Stimulated activated CD8-positive, alpha-beta memory T cell treated with anti-CD3 and anti-CD28 coated beads, Interleukin-2, amount 100 ng/mL, for 48 hours (primary cell): ENCODE measurements at places on chromosomes 13 and 19.

- DNase-seq: no peak
Observed at GRCh38 chr13:111462221-111462764, 141.9 kb downstream of the TEX29 start.

- DNase-seq: no peak
Observed at GRCh38 chr19:16454351-16454918, 17.3 kb downstream of the EPS15L1 start.

DNA sequence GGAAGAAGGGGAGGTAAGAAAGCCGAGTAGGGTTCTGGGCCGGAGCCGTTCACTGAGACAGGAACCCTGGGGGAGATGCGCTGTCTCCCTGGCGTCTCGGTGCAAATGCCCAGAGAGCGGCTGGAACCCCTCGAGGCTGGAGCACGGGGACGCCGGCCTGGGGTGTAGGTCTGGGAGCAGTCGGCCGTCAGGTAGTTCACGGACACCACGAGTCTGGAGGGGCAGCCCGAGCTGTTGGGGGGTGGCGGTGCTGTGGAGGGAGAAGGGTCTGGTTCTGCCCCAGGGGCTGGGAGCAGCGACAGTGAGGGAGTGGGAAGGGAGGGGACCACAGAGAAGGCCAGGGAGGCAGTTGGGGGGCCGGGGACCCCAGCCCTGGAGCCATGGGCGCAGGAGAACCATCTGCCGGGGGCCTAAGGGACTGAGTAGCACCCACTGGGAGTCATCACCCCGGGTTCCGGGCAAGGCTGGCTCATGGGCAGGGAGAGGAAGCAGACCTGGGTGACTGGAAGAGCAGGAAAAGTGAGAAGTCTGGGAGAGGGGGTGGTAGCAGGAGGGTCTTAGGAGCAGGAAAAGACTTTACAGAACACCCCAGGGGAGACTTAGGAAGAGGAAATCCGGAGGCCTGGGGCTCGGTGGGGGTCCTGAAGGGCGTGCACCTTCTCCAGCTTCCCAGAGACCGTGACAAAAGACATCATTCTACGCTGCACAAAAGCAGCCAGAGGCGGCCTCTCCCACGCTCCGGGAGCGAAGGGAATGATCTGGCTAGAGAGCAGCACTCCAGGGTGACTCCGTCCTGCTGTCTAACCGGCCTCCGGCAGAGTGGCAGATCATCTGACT, 173.1 kb upstream of the SOX1 start:
- no peak for DNase-seq

DNA sequence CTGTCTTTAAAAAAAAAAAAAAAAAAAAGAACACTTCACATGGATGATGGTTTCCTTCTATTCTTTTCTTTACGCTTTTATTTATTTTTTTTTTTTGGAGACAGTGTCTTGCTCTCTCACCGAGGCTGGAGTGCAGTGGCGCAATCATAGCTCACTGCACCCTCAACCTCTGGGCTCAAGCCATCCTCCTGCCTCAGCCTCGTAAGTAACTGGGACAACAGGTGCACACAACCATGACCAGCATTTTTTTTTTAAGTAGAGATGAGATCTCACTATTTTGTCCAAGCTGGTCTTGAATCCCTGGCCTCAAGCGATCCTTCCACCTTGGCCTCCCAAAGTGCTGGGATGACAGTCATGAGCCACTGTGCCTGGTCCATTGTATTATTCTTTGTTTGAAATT, 24.3 kb downstream of the ANKRD27 start:
- DNase-seq: no peak

DNA sequence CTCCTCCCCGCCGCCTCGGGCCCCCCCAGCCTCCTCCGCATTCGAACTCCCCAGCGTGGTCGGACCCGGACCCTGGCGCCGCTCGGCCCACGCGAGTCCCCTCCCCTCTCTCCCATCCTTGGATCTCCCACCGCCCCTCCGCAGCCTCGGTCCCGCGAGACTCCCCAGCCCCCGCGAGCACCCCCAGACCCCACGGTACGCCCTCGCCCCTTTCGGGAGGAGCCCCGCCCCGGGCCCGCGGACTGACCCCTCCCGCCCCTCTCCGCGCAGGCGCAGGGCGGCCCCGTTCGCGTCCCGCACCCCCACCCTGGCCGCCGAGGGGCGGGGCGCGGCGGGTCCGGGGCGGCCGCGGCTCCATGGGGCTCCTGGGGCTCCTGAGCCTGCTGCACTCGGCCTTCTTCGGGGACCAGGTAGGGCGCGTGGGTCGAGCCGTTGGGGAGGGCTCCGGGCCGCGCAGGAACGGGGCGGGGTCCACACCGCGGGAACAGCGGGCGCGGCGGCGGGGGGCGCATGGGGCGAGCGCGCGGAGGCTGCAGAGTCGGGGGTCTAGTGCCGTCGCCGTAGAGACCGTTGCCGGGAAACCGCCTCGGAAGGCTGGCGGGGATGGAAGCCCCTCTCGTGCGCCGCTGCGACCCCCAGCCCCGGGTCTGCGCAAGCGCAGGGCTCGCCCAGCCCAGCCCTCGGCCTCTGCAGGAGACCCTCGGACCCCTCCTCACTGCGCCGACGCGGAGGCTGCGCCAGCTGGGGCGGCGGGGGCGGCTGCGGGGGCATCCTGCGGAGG, 3.8 kb upstream of the APC2 start:
- DNase-seq: no peak

GRCh38 chr19:48613024-48613851, 1.6 kb downstream of the FAM83E start:
- DNase-seq: no peak

- DNase-seq: no peak
Observed at GRCh38 chr13:71546881-71547280, 320.1 kb downstream of the DACH1 start.
